ENCODE measurements at places on chromosomes 7 and 10. TPM values are rescaled to one million over a fixed set of nuclear protein-coding genes. Genes with fewer than 3 reads are reported as not detected.

- no peak for DNase-seq
Observed at GRCh38 chr7:18653381-18654155, 158.0 kb downstream of the HDAC9 start.

GRCh38 chr10:43965918-43966570 lies 317.4 kb upstream of the ZNF32 start:
- no peak for DNase-seq

DNA sequence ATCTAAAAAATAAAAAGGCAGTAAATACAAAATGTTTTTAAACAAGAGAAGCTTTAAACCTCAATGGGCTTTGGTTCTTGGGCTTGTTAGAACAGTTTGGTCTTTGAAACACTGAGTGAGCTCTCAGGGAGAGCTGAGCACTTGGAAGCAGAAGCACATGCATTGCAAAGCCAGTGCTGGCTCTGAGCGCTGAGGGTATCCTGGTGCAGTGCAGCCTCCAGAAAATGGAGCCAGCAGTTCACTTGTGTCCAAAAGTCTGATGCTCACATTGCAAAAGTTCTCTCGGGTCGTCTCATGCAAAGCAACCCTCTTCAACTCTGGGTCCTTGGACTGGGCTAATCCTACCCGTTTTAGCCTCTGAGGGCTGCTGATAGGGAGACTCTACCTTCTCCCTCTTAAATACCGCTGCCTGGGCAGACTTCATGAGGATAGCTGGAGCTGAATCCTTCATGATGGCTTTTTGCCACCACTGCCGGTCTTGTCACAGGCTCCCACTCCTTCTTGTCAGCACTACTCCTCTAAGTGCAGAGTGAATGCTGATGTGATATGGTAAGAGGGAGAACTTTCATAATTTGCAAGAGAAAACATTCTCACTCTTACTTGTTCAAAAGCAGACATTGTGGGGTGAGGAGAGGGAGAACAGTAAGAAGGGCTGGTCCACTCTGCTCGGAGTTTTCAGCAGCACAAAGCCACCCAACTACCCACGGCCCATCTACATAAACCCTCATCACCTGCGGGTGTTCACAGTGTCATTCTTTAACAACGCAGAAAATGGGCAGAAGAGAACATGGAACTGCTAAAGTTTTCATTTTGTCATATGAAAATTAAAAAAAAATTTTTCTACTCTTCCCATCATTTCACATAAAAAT lies 42.2 kb upstream of the BMPER start:
- DNase-seq, result no peak

- no peak for DNase-seq
Observed at GRCh38 chr7:98467570-98468312, 66.9 kb upstream of the BAIAP2L1 start.

GRCh38 chr7:107133396-107133795 lies 35.4 kb upstream of the HBP1 start:
- DNase-seq, result no peak

- no peak for DNase-seq
Observed at GRCh38 chr10:79139124-79139835, 70.5 kb downstream of the ZMIZ1 start.

DNA sequence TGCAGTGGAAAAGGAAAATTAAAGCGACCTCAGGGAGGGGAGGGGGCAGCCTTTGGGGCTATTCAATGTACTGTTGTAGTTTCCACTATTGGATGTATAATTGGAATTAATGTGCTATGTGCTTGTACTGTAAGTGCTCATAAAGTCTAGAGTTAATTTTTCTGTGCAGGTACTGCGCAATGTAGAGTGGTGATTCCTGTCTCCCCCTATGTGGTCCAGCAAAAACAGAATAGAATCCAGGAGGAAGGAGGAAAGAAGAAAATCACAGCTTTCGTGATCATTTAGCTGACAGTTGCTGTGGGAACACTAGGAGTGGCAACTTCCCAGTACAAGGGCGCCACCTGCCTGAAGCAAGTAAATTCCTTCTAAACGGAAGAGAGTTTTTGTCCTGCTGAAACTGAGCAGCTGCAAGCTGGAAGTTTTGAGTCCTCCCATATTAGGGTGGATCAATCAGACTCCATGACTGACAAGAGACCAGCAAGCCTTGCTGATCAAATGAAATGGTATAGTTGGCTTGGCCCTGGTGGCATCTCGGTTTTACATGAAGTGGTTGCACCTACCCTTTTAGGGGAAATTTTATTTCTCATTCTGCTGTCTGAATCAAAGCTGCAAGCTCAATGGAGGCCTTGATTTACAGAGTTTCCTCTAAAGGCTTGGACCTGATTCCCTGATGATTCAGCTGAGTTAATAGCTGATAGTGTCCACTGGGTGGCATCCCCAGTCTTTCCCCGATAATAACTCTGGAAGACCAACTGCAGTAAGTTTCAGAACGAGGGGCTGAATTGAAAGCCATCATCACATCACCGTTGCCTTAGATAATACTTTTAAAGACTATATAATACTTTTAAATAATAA lies 299.8 kb downstream of the HGF start:
- DNase-seq, result no peak

DNA sequence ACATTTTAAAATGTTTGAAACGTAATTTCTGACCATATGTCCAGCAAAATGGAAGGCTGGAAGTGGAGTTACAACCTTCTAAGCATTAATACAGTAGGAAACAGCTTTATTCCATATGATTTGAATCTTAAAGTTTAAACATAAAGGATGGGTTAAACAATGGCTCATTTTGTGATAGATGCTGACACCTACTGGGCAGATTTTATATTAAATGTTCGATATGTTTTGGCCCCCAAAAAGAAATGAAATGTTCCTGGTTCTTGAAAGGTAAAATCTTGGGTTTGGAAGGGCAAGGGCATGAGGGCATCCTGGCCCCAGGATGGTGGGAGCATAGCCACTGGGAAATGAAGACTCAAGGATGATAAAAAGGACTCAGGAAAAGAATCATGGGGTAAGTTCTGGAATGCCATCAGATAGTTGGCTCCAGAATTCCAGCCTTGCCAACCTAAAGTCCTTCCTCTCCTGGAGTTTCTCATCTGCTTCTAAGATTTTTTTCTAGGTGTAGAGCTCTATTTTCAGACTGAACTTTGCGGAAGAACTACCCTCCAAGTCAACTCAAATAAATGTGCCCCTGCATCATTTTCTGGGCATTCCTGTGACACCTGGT lies 34.6 kb upstream of the SLC35G1 start:
- DNase-seq, result no peak

DNA sequence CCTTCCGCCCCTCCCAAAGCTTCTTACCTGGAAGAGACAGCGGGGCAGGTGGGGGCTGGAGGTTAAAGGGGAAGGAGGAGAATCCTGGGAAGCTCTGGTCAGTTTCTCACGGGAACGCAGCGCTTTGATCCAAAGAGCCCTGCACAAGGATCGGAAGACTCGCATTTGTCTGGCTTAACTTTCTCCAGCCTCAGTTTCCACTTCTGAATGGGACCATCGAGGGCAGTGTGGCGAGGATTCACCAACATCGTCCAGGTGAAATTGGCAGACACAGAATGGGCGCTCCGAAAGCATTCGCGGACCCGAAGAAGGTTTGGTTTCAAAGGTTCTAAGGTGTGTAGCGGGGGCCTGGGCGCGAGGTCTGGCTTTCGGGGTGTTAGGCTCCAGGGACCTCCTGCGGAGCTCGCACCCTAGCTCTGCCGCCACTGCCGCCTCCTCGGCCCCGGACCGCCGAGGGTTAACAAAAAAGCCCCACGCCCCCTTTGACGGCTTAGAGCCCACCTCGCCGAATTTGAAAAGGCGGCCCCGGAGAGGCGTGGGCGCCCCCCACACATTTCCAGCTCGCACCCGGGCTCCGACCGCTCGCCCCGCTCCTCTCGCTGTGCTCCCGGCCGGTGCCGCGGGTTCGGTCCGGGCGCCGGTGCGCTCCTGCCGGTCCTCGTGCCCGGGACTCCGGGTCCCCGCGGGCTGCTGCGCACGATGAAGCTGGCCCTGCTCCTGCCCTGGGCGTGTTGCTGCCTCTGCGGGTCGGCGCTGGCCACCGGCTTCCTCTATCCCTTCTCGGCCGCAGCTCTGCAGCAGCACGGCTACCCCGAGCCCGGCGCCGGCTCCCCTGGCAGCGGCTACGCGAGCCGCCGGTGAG lies at the start of gene COL26A1:
Gene COL26A1 (plus strand): TSS at position 542 of the 862 bp plus-strand sequence. CDS start 158 bp downstream, at position 700.
- no peak for DNase-seq

Gene SEMA3D
- total RNA-seq, result 2.2 TPM

Gene C7orf33
- not detected for total RNA-seq

Gene CLDN4
- 29.5 TPM for total RNA-seq

Gene CNOT4
- 23.3 TPM for total RNA-seq

Gene NMT2
- total RNA-seq, result 15.2 TPM

Gene FAM180A
- total RNA-seq, result 7.1 TPM

Measured in vagina (tissue), 2 donors.